ENCODE measurements at places on chromosomes 4 and X.

DNA sequence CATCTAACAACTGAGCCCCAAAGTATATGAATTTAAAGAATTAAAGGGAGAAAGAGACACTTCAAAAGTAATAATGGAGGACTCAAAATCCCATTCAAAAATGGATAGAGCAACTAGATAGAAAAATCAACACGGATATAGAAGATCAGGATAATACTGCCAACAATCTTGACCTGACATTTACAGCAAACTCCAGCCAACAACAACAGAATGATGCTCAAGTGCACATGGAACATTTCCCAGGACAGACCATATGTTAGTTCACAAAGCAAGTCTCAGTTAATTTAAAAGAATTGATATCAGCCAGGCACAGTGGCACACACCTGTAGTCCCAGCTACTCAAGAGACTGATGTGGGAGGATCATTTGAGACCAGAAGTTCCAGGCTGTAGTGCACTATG is 72.0 kb upstream of the SMARCAD1 start:
- no peak for DNase-seq

DNA sequence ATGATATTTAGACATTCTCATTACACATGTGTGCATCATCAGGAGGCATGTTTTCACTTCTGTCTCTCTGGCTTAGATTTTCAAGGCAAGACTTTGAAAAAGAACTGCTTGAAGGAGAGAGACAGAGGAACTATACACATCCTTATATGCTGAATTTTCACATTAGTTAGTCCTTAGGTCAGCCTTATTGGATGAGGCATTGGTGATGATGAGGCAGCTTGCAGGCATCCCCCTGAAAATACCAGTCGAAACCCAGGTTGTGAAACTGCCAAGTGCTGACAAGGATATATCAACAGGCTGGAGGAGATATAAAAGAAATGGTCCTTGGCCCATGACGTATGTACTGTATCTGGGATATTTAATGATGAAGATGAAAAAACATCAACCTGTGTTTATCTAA is 297.2 kb upstream of the AADAT start:
- DNase-seq = no peak

DNA sequence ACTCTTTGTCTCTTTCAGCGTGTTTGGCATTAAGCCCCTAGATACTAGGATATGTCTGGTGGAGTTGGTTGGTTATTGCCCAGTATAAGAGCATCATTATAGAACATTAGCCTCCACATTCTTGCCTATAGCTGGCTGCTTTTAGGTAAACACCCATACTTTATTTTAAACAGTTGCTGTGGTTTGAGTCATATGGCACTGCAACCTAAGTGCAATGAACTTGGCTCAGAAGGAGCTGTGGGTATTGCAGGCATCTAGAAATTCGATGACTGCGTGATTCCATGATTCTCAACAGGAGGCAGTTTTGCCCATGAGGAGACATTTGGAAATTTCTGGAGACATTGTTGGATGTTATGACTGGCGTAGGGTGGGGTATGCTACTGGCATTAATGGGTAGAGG is 49.5 kb downstream of the DCLK2 start:
- no peak for DNase-seq

GRCh38 chrX:30181353-30181752 is 34.0 kb upstream of the MAGEB2 start:
- no peak for DNase-seq

- no peak for DNase-seq
These were observed 61.0 kb upstream of the SMIM10 start for GRCh38 chrX:134929808-134930207.

- no peak for DNase-seq
These were observed 59.2 kb downstream of the CPZ start for GRCh38 chr4:8651661-8652180.

DNA sequence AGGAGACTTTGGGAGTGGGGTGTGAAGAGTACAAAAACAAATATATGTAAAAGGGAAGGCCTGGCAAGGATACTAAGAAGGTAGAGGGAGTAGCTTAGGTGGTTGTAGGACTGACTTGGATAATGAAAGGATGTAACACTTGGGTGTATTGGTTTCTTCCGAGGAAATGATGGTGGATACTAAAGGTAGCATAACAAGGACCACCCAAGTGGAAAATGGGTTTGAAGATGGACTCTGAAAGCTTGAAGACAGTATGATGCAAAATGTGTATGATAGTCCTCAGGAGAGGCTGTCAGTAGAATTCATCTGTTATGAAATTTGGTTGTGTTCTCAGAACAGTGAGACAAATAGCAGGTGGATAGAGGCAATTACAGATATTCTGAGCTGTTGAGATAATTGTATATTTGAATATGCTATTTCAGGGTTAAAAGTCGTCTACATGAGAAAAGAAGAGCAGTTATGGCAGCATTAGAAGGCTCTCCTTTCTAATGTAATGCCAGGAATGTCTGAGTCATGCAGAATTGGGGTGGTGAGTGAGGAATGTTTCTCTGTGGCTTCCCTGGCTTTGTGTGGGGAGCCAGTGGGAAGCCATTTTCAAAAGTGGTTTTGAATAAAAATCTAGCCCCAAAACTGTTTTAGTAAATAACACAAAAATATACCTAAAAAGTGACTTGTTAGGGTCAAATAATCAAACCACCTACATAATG is 75.6 kb downstream of the FHIP1A start:
- DNase-seq = no peak

- no peak for DNase-seq
These were observed 154.4 kb downstream of the AMMECR1 start for GRCh38 chrX:110163488-110163887.

DNA sequence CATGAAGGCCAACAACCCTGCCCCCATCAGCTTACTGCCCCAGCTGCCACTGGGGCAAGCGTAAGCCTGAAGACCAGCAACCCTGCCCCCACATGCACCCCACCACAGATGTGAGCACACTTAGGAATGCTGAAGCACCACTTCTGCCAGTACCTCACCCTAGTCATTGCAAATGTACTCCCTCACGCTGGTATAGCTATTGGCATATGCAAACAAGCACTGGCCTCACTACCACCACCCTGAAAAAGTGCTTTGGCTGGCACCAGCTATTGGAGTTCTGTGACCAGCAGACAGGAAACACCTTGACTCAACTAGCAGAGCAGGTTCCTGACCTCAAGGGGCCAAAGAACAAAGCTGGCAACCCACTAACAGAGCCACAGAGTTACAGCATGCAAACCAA is 534.4 kb upstream of the POU3F4 start:
- DNase-seq = no peak

GRCh38 chr4:184422378-184422777 is 52.0 kb downstream of the IRF2 start:
- no peak for DNase-seq

GRCh38 chr4:2907706-2908293 is 55.4 kb downstream of the NOP14 start:
- no peak for DNase-seq

GRCh38 chr4:98765771-98766170 is 107.4 kb upstream of the TSPAN5 start:
- no peak for DNase-seq

- no peak for DNase-seq
These were observed 51.5 kb upstream of the ATOH1 start for GRCh38 chr4:93777081-93777460.

- no peak for DNase-seq
These were observed 854.4 kb upstream of the INTU start for GRCh38 chr4:126778348-126778747.

All from stimulated activated CD8-positive, alpha-beta memory T cell treated with anti-CD3 and anti-CD28 coated beads, Interleukin-7, amount 100 ng/mL, for 1 hour (primary cell).